WTC11 (cell line): ENCODE measurements at places on chromosomes 3 and 15.

GRCh38 chr3:116103868-116104530 lies 341.3 kb downstream of the LSAMP start:
- no peak for DNase-seq

DNA sequence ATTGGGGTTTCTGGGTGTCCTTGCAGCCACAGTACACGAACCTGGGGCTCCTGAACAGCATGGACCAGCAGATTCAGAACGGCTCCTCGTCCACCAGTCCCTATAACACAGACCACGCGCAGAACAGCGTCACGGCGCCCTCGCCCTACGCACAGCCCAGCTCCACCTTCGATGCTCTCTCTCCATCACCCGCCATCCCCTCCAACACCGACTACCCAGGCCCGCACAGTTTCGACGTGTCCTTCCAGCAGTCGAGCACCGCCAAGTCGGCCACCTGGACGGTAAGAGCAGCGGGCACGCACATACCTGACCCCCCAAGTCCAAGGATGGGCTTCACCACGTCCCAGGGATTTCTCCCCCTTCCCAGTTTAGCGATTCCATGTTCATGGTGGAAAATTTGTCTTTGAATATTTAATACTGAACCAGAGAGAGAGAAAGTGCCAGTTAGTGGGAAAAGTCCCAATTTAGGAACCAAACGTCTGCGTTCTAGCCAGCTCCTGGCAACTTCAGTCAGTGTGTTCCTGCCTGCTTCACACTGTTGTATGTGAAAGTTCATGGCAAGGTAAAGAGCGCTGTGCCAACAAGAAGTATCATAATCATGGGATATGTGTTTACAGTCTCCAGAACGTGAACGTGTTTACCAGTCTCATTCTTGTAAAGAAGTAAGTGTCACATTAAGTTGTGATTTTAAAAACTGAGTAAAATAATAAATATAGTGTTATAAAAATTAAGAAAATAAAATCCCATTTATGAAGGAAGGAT lies 177.2 kb downstream of the TP63 start:
- DNase-seq = no peak

- no peak for DNase-seq
Measured at GRCh38 chr3:76063811-76064210, 278.5 kb upstream of the ZNF717 start.

GRCh38 chr3:70646635-70647034 lies 334.2 kb upstream of the MDFIC2 start:
- no peak for DNase-seq

DNA sequence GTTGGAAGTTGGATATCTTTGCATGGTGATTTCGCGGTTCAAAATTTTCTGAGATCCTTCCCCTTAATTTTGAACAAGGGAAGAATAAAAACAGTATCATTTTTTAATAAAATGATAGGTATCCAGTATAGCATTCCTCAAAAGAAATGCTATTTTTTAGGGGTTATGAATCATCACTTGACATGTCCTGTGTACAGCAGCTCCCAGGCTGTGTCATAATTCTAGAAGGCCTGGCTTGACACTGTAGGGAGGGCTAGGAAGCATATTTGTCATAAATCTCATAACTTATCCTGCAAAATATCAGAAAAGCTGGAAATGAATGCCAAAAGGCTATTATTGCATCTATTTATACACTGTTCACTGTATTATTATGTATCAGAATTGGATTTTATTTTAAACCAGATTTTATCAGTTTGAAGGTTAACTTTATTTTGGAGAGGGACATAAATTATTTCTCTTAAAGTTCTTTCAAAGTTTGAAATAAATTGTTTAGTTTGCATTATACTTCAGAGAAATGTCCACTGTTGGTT lies 539.1 kb upstream of the ROBO2 start:
- no peak for DNase-seq

- DNase-seq = no peak
Measured at GRCh38 chr3:74592359-74592758, 22.1 kb downstream of the CNTN3 start.

DNA sequence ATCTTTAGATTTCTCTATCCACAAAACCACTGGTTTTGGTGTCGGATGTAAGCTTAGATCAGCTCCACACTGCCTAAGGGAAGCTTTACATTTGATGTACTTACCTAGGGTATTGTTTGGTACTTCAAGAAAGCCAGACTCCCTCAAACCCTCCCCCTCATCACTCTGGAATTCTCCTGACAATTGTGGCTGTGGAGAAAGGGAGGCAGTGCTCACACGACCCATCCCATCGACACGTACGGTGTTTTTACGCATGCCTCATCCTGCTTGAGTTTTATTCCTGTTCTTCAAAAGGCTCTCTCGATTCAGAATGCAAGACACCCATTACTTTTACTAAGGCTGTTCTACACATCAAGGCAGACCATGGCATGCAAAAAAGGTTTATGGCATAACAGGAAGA lies 67.3 kb upstream of the ONECUT1 start:
- DNase-seq = no peak
